ENCODE measurements at places on chromosomes 6 and 20.

DNA sequence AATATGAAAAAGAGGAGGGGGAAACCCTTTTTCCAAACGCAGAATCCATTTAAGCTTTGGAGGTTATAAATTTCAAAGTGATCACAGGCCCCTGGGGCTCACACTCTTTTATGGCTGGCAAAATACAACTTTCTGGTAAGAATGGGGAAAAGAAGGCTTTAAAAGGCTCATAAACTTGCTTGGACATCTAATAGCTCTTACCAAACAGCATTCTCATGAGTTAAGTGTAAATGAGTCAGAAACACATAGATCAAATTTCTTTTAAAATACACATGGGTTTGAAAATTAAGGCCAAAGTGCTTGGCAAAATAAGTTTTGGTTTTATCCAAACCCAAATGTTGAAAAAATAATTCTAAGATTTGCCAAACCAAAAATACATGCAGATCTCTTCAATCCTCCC, 154.6 kb downstream of the SOBP start:
- no peak for DNase-seq

DNA sequence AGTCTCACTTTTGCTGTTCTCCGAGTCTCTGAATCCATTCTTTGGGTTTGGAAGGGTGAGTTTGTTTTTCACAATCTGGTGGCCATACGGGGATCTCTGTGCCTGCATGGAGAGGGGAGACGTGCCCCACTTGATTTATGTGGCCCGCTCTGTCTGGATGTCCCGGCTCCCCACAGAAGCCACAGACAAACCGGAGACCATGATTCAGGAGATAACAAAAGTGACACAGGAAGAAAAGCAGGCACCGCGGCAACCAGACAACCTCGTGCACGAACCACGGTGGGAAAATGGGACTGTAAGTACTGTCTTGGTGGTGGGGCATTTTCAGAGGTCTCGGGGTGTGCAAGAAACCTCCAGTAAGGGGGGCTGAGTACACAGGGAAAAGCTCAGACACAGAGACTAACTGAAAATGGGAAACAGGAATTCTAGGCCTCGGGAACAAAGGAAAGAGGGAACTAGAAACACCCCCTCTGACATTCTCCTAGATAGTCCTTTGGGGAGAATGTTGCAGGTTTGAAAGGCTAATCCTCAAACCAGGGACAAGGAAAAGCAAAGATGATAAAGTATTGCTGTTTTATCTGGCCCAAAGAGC, 22.1 kb upstream of the ZNF318 start:
- no peak for DNase-seq

DNA sequence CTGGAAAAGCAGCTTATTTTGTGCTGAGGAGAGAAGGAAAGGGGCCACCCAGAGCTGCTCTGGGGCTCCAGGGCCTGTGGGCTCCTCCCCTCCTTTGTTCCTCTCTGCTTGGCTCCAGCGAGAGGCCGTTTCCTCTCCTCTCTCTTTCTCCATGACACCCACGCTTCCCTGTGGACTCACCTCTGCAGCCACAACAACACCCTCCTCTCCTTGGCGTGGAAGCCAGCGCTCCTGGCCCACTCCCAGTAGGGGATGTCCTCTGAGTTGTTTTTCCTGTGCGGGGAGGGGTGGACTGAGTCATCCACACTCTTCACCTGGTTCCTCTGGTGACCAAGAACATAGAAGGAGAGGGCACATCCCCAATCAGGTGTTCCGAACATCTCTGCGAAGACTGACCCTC, 4.9 kb upstream of the CDSN start:
- no peak for DNase-seq

DNA sequence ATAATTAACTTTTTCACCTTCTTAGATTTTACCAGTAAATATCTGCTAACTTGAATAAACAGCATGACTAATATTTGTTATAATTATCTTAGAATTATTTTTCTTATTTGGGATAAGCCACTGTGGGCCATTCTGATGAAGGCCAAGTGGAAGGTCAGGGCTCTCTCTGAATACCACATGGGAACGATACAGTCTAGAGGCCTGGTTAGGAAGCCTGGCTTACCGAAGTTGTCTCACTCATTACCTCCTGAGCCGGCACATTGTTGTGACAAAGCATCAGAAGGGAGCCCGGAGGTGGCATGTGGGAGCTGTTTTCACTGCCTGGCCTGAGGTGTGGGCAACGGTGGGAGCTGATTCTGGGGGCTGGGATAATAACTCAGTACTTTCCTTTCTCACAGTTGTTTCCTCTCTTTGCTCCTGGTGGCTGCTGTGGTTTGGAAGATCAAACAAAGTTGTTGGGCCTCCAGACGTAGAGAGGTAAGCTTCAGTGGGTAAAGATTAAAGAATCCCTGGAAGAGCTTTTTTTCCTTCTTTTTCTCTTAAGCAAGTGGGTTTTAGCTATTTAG, 29.2 kb downstream of the GFRA4 start:
- no peak for DNase-seq

GRCh38 chr6:39062014-39062740, 13.6 kb downstream of the GLP1R start:
- DNase-seq = no peak

DNA sequence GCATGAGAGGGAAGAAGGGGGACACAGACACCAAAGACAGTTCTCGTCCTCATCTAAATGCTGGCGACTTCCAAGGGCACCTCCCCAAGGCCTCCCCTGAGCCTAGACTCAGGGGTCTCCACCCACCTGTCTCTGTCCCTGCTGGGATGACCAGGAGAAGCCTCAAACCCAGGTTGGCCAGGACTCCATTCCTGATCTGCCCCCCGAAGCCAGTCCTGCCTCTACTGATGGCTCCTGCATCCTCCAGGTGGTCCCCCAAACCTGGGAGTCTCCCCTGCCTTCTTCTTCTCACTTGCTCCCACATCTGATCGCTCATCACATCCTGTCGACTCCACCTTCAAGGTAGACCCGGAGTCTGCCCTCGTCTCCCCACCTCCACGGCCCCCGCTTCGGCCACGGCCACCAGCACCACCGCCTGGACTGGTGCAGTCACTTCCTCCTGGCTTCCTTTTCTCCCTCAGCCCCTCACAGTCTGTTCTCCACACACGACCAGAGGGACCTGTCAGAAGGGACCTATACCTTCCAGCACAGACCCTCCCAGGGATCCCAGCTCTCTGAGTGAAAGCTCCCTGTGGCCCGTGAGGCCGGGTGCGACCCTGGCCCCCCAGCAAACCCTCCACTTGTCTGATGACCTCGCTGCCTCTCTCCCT, 92.1 kb downstream of the CEBPB start:
- DNase-seq = no peak

DNA sequence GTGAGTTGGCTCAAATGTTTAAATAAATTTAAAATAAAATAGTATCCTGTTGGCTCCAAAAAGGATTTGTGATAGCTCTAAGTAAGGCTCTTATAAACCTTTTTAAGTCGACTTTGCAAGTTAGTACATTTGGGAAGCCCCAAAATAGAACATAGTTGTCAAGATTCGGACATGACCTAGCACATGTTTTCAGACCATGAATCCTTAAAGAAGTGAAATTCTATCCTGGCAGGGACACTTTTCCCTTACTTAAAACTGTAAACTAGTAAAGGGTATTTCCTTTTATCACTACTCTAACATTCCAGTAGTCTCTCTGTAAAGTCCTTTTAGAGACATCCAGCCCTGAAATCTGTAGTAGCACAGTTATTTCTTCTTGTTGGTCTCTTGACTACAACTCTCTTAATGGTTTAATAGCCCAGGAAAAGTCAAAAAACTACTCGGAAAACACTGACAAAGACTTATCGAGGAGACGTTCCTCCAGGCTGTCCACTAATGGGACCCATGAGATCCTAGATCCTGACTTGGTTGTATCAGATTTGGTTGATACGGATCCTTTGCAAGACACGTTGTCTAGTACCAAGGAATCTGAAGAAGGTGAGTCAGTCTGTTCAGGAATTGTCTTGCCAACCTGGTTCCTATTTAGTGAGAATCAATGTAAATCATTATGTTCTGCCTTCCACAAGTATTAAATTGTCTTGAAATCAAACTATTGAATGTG, 83.6 kb downstream of the SCAND1 start:
- no peak for DNase-seq

GRCh38 chr20:15618912-15619311, 954.3 kb downstream of the KIF16B start:
- no peak for DNase-seq

DNA sequence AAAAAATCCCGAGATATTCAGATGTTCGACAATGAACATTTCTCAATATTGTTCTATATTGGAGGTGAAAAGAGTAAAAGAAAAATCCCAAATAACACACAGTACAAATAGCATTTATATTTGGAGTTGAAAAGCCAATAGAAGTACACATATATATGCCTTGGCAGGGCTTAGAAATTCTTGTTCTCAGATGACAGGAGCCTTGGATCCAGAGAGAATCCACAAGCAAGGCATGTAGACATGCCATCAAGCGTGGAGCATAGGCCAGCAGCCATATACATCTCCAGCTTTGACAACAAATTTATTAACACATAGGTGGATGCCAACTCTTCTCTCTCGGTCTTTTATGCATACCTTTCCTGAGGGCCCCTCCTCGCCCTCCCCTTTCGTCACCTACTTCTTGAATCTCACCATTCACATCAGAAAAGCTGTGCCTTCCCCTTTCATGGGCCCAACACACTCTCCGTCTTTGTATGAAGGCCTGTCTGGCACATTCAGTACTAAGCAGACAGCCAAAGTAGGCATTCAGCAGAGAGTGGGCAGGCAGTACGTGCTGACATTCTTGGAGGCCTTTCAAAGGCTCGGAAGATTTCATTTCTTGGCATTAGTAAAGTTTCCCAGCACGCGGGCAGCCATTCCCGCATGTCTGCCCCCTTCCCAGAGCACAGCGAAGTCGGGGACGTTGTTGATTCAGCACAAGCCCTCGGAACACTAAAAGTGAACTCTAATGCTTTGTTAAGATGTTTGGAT, 18.2 kb downstream of the NEDD9 start:
- DNase-seq = no peak

DNA sequence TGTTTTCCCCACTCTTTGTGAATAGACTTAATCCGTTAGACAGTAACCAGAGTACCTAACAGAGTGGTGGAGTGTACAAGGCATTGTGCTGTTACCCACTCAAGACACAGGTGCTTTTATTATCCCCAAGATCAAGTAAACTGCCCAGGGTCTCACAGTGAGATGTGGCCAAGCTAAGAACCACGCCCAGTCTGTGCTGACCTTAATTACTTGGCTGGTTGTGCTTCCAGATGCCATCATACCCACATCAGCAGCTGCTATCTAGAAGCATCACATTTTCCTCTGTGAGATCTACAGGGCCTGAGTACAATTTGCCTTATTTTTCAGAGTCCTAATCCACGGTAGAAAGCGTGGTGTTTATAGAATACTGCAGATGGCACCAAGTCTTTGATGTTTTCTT, 70.3 kb downstream of the GFRA4 start:
- no peak for DNase-seq

DNA sequence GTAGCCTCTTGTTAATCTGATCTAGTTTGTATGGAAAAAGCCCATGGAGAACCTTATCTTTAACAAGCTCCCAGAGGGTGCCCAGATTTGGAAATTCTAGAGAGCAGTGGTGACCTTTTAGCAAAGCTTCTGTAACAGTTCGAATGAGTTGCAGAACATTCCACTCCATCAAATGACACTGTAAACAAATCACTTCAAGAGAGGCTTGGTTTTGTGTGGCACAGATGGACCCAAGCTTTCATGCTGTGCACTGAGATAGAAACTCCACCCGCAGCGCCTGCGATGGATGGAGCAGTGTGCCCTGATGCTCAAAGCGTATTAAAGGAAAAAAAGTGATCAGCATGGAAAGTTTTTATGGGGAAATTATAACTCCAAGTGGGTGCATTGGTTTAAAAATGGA, 55.1 kb upstream of the ISM1 start:
- no peak for DNase-seq

- DNase-seq = no peak
Observed at GRCh38 chr6:111175109-111175508, 87.8 kb downstream of the SLC16A10 start.

- no peak for DNase-seq
Observed at GRCh38 chr6:62516291-62517141, 230.5 kb upstream of the KHDRBS2 start.

DNA sequence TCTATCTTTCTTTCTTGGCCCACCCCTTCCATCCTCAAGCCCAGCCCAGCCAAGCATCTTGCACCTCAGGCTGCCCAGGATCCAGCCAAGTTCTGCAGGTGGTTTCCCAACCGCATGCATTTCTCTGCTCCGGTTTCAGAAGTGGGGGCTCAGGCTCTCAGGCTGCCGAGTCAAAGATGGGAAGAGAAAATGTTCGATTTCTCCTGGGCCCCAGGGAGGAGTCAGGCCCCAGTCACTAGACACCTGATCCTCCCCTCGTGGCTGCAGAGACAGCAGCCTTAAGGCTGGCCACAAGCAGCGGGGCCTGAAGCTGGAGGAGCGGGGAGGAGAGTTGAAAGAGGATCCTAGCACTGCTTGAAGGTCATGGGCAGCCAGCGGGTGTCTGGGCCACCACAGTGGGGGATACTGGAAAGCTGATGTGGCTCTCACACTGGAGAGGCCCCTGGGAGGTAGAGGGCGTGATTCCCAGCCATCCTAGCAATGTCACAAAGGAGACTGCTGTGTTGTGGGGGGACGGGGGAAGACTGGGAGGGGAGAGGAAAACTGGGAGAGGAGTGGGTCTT, 42.2 kb upstream of the ZFAND3 start:
- DNase-seq = no peak
